ENCODE measurements at places on chromosomes 7 and 10.

DNA sequence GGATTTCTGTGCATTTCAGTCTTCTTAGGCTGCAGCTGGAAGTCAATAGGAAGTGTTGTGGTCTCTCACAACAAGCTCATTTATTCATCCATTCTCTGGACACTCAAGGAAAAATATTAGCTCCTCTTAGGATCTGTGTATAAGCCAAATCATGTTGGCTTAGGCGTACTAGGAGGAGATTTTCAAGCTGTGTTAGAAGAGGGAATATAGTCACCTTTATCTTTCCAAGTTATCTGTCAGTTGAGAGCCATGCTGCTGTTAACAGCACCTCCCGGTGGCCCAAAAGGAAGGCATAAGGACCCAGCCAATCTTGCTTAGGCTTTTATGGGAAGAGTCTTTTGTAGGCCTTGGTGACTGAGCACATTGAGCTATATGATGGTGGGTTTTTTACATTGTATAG is 220.0 kb downstream of the LRMDA start:
- no peak for DNase-seq

DNA sequence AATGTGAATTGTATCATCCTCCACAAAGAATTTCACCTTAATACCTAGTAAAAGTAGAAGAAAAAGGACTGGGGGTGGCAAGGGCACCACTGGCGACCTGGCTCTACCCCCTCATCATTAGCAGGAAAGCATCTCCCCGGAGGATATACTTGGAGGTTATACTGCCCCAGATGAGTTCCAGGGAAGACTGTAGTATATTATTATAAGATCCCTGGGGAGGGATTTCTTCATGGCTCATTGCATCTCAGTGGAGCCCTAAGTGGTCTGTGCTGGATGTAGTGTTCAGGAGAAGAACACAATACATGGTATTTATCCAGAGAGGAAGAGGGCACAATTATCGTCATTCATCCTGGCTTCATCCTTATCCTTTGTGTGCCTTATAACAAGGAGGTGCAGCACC is 14.2 kb upstream of the DYNC1I1 start:
- no peak for DNase-seq

DNA sequence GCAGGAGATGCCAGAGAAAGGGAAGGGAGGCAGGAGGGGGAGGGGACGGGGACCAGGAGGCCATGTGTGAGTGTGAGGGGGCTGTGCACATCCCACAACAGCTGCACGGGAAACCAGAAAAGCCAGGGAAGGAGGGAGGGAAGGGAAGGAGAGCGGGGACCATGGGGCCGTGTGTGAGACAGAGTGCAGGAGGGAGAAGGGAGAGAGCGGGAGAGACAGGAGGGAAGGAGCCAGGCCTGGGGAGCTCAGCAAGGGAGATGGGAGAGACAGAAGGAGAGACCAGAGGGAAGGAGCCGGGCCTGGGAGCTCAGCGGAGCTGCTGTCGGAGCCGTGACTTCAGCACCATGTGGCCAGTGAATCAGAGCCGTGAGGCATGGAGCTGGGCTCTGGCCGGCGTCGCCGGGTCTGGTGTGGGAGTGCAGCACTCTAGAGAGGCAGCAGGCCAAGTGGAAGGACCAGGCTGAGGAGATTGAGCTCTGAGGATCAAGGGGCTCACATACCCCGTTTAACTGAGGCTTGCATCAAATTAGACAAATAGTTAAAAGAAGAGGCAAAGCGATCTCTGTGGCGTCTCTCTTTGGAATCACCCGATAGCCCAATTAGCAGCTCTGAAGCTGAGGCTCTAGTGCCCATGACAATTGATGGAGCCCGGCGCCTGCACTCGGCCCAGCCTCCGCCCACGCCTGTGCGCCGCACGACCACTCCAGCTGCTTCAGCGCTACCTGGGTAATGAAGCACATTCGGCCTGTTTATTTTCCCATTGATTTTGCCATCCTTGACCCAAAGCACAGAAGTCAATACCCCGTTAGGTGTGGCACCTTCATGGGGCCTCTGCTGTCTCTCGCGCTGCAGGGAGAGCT is 150.4 kb downstream of the MAD1L1 start:
- no peak for DNase-seq

- no peak for DNase-seq
These were observed 26.3 kb downstream of the LAMB1 start for GRCh38 chr7:107976620-107977019.

GRCh38 chr7:150668472-150668911 is 17.0 kb upstream of the GIMAP2 start:
- peak; percentile 24 for DNase-seq

- no peak for DNase-seq
These were observed 105.4 kb upstream of the KIF5B start for GRCh38 chr10:32161586-32161985.

GRCh38 chr10:124551755-124552154 is 90.1 kb downstream of the LHPP start:
- no peak for DNase-seq

- DNase-seq, result no peak
These were observed 710 bp upstream of the LDB3 start for GRCh38 chr10:86667421-86668181.

- no peak for DNase-seq
These were observed 16.2 kb downstream of the GALNT17 start for GRCh38 chr7:71148098-71148497.

DNA sequence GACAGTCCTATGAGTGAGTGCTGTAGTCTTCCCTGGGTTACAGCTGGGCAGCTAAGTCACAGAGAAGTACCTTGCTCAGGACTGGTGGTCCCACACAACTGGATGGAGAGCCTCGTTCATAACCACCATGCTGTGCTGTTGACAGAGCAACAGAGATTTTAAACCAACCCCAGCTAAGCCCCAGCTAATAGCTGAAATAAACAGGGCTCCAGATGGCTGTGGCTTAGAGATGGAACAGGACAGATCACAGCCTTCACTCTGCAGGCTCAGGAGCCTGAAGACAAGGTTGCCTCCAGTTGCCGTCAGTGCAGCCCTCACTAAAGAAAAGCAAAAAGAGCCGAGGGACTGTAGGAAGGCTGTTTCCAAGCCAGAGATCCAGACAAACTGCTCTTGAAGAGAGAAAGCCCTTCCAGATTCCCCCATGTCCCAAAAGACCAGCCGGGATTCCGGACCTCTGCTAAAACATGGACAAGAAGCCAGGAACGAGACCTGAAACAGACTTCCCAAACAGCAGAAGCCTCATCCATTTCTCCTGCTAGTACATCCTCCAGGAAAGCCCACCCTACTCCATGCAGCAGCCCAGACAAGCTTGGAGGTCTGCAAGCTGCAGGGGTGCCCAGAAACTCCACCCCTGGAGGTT is 4.2 kb downstream of the HTRA1 start:
- no peak for DNase-seq

DNA sequence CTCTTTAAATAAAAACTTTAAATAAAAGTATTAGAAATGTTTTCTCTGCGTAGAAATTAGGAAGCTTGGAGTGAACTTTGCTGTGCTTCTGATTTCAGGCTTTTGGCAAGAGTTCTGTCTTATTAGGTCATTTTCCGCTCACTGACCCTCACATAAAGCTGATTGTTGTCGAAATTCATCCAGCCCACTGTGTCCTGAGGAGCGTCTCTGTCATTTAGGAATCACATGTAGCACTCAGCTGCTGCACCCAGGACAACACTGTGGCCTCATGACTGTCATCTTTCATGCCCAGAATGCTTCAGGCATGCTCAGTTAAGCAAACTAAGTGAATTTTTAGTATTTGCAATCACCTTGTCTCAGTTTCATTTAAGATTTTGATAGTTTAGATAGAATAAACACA is 57.8 kb upstream of the MSRB2 start:
- DNase-seq, result no peak

DNA sequence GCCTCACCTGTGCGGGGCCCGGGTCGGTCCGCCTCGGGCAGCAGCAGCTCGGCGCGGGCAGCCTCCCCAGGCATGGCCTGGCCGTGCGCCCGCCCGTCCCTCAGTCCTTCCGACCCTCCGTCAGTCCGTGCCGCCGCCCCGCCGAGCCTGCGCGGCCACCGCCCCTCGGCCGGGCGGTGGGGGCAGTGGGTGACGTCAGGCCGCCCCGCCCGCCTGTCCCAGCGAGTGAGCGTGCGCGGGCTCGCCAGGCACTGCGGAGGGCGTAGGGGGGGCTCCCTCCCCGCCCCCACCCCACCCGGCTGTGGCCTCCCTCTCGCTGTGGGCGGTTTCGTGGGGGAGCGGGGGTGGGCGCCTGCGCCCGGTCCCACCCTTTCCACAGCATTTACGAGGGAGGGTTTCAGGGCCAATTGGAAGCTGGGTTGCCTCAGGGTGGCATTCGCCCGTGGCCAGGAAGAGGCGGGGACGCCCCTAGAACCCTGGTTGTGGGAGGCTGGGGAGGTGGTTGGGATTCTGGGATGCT is at the start of gene NACAD:
TSS of gene NACAD (minus strand) at position 149 of the 520 bp plus-strand sequence. CDS start at position 74, 75 bp downstream.
- DNase-seq, result no peak

DNA sequence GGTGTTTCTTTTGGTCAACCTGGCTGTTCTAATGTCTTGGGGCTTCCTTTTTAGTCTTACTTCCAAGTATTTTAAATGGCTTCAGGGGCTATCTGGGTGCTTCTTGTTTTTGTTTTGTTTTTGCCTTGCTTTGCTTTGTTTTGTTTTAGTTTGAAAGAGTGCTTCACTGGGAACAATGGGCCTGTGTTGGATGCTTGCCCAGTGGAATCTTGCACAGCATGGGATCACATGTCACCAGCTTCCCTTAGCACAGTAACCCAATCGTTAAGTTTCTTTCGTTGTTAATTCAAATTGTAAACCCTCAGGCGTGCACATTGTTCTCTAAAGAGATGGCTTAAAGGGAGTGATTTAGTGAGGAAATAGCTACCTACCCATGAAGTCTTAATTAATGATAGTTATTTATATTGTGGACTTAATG is 8.9 kb downstream of the COL17A1 start:
- DNase-seq, result no peak

DNA sequence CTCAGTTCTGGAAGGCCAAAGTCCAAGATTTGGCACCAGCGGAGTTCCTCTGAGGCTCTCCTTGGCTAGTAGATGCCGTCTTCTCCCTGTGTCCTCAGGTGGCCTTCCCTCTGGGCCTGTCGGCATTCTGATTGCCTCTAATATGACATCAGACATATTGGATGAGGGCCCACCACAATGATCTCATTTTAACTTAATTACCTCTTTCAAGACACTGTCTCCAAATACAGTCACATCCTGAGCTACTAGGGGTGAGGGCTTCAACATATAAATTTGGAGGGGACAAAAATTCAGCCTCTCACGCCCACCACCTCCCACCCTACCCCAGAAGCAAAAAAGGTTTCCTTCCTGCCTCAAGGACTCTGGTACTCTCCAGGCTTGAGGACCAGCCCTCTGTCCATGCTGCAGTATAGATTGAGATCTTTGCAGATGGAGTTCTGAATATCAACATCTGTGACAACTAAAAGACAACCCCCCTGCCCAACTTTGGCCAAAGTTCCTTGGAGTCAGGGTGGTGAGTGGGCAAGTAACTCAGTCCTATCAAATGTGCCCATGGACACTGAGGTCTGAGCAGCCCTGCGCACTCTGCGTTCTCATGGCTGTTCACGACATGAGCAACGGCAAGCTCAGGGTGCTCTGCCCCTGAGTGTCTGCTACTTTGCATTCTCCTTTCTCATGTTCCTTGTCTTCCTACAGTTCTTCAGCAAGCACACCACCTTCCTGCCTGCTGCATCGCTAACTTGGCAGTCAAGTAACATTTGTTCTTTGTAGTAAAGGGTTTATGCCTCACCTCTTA is 11.5 kb downstream of the TMEM176B start:
- DNase-seq, result no peak

- no peak for DNase-seq
These were observed 12.4 kb downstream of the GDF2 start for GRCh38 chr10:47334466-47335295.

- DNase-seq, result no peak
These were observed 118.1 kb downstream of the ANLN start for GRCh38 chr7:36507475-36508440.

GRCh38 chr10:69172241-69172982 is 7.6 kb upstream of the SUPV3L1 start:
- DNase-seq, result no peak

GRCh38 chr10:22640359-22640758 is 74.0 kb downstream of the PIP4K2A start:
- DNase-seq, result no peak

DNA sequence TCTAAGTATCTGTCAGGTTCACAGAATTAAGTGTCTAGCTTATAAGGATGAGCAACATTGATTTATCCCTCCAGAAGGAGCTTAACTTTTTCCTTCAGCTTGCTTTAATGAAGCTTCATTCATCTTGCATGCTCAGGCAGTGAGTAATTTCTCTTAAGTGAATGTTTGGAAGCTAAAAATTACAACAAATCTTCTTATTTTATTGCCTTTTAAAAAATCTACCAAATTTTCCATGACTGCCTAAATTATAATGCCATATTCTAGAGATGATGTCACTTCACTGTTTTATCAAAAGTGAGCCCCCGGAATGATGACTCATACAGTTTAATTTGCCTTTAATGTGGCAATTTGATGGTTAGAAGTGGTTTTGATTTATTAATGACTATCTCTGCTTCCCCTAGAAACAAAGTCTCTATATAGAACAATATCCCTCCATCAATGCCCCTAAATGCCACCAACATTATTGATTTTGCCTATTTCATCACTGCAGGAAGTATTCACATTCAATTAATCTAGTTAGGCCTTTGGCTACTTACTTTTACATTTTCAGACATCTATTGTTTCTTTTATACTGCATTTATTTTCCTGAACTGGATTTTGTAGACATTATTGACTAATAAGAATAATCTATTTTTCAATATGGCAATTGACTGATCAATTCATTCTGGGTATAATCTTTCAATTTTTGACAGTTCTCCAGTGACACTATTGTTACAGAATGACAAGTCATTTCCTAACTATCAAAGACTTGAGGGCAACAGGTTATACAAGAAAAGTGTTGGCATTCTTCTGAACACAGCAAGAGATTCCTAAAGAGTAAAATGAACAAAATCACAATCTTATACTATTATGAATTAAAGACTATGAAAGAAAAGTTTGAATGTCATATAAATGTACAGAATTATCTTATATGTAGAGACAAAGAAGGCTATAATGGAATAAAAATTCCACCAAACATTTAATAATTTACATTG is 139.3 kb upstream of the ODAD2 start:
- DNase-seq, result no peak

GRCh38 chr10:114075093-114075492 is 31.4 kb downstream of the ADRB1 start:
- DNase-seq, result no peak

- no peak for DNase-seq
These were observed 1.9 kb downstream of the SKIDA1 start for GRCh38 chr10:21523557-21524008.

GRCh38 chr7:92631850-92632487 is 41.8 kb upstream of the FAM133B start:
- DNase-seq, result no peak
